Neural crest cell (in vitro differentiated cells): ENCODE measurements at places on chromosomes 12 and 14.

DNA sequence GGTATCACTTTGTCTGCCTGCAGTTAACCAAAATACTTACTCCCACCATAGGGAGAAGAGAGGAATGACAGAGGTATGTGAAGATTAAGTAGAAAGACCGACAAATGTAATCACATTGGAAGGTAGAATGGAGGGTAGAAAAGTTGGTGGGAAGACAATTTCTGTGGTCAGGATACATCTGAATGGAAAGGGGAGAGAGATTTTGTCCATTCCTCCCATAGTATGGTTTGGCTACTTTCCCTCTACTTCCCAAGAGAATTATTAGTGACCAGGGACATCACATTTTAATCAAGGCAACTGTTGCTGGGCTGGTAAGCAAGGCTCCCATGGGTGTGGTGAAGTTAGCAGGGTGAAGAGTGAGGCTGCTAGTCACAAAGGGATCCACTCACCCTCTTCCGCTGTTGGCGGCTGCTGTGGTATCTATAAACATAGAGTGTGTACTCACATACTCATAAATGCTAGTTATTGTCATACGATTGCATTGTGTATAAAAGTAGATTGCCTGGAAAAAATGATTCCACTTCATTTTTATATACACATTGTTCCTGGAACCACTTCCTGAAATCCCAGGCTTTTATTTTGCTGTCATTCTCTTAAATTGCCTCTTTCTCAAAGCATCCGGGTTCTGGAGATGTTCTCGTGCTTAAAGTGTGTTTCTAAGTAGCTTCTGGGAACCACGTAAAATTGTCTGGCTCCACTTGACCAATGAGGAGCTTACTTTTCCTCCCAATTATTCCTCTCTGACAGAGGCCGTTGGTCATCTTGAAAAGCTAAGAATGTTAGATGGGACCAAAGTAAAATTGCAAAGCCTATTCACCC is 413.1 kb downstream of the ZFP36L1 start:
- H3K4me1 ChIP-seq: peaks cover 74% of the 10 kb centered on the region
- H3K27ac ChIP-seq: no peak overlapping the region
- DNase-seq: no peak
- no peaks in the 10 kb centered on the region for H3K27me3 ChIP-seq
- H3K36me3 ChIP-seq: no peaks in the 10 kb centered on the region

DNA sequence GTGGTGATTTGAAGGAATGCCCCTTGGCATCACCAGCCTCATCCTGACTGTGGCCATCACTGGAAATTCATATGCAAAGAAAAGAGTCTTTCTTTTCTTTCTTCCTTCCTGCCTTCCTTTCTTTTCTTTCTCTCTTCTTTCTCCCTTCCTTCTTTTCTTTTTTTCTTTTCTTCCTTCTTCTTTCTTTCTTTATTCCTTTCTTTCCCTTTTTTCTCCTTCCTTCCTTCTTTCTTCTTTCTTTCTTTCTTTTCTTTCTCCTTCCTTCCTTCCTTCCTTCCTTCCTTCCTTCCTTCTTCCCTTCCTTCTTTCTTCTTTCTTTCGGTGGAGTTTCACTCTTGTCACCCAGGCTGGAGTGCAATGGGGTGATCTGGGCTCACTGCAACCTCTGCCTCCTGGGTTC is 58.0 kb upstream of the TMEM132D start:
- no peak for DNase-seq
- H3K27ac ChIP-seq: no peak overlapping the region
- peaks cover 30% of the 10 kb centered on the region for H3K27me3 ChIP-seq
- H3K36me3 ChIP-seq: no peaks in the 10 kb centered on the region

DNA sequence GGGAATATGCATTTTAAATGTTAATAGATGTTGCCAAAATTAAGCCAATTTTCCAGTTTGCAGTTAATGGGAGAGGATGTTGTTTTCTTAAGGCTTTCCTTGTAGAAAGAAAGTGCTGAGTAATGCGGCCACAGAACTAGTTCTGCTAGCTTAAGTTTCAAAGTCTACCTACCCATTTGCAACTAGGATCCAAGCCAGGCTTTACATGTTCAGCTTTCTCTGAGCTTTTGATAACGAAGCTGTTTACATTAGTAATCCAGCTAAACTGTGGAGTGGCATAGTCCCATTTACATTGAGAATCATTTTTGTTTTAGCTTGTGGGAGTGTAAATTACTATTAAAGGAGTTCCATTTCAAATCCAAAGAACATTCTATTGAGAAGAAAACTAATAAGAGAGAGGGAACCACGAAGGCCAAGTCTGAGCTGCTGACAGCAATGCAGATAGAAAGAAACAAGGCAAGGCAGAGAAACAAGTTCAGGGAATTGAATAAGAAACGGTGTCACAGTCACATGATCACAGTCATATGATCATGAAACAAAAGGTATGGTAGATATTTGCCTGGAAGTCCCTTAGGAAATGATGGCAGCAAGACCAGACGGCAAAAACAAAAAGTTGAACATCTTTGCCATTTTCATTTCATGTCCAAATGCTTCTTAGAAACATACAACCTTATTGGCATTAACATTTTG is 274.9 kb downstream of the PAWR start:
- no peak overlapping the region for H3K27ac ChIP-seq
- H3K4me3 ChIP-seq: no peak overlapping the region
- no peak for DNase-seq
- H3K36me3 ChIP-seq: no peaks in the 10 kb centered on the region

- H3K36me3 ChIP-seq: no peaks in the 10 kb centered on the region
- no peaks in the 10 kb centered on the region for H3K27me3 ChIP-seq
- no peak overlapping the region for H3K27ac ChIP-seq
- no peaks in the 10 kb centered on the region for H3K4me1 ChIP-seq
These were observed 9.0 kb upstream of the NOVA1 start for GRCh38 chr14:26606729-26607312.

- no peak for DNase-seq
- no peak overlapping the region for H3K4me3 ChIP-seq
- H3K27me3 ChIP-seq: peaks cover 9% of the 10 kb centered on the region
- no peaks in the 10 kb centered on the region for H3K4me1 ChIP-seq
- no peaks in the 10 kb centered on the region for H3K36me3 ChIP-seq
These were observed 131.6 kb downstream of the PPFIA2 start for GRCh38 chr12:81627336-81628189.

GRCh38 chr12:65500091-65500900 is 221.8 kb downstream of the MSRB3 start:
- no peaks in the 10 kb centered on the region for H3K36me3 ChIP-seq
- H3K27ac ChIP-seq: no peak overlapping the region
- H3K27me3 ChIP-seq: no peaks in the 10 kb centered on the region
- DNase-seq: no peak

DNA sequence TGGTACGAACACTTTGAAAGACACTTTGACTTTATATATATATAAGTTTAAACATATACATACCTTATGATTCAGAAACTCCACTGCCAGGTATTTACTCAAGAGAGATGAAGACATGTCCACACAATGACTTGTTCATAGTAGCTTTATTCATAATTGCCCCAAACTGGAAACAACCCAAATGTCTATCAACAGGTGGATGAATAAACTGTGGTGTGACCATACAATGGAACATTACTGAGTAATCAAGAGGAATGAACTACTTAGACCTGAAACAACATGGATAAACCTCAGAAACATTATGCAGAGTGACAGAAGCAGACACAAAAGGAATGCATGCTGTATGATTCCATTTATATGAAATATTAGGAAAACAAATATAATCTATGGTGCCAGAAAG is 71.1 kb downstream of the PPP1R36 start:
- H3K36me3 ChIP-seq: no peaks in the 10 kb centered on the region
- H3K4me3 ChIP-seq: no peak overlapping the region
- H3K4me1 ChIP-seq: peaks cover 9% of the 10 kb centered on the region
- DNase-seq: no peak
- H3K27me3 ChIP-seq: no peaks in the 10 kb centered on the region

GRCh38 chr14:60514741-60515491 is 6.0 kb downstream of the SIX6 start:
- peak overlapping the region; percentile 63 for H3K27ac ChIP-seq

DNA sequence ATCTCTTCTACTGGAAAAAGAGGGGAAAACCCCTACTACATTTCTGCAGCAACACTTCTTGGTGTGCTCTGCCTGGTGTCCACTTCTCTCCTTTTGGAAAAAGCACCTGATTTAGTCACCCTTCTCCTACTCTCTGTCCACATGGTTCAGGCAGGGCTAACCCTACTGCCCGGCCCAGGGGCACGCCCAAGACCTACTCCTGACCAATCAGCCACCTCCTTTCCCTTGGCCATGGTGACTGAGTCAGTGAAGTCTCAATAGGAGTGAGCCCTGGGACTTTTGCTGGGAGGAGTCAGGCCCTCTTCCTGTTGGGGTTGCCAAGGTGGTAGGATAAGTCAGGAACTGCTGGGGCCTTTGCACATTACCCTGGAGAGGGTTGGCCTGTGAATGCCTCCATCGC is 52.5 kb upstream of the MYL2 start:
- no peaks in the 10 kb centered on the region for H3K36me3 ChIP-seq
- peaks cover 11% of the 10 kb centered on the region for H3K4me1 ChIP-seq
- peaks cover 5% of the 10 kb centered on the region for H3K27me3 ChIP-seq
- no peak for DNase-seq

- H3K4me1 ChIP-seq: peaks cover 8% of the 10 kb centered on the region
- H3K36me3 ChIP-seq: no peaks in the 10 kb centered on the region
- H3K27me3 ChIP-seq: peaks cover 40% of the 10 kb centered on the region
- DNase-seq: no peak
- no peak overlapping the region for H3K4me3 ChIP-seq
These were observed 5.0 kb upstream of the FBRSL1 start for GRCh38 chr12:132484891-132485441.

DNA sequence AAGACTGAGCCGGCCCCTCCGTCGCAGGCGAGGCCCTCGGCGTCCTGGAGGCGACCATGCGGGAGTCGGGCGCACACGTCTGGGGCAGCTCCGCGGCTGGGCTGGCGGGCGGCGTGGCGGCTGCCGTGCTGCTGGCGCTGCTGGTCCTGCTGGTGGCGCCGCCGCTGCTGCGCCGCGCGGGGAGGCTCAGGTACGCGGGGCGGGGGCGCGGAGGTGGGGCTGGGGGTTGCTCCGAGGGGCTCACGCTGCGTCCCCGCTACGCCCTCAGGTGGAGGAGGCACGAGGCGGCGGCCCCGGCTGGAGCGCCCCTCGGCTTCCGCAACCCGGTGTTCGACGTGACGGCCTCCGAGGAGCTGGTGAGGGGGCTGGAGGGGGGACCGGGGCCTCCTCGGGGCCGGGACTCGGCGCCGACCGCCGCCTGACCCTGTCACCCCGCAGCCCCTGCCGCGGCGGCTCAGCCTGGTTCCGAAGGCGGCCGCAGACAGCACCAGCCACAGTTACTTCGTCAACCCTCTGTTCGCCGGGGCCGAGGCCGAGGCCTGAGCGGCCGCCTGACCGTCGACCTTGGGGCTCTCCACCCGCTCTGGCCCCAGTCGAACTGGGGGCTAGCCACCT is 7.8 kb downstream of the AMN start:
- H3K36me3 ChIP-seq: peaks cover 6% of the 10 kb centered on the region
- H3K4me1 ChIP-seq: peaks cover 6% of the 10 kb centered on the region
- DNase-seq: peak; percentile 20

DNA sequence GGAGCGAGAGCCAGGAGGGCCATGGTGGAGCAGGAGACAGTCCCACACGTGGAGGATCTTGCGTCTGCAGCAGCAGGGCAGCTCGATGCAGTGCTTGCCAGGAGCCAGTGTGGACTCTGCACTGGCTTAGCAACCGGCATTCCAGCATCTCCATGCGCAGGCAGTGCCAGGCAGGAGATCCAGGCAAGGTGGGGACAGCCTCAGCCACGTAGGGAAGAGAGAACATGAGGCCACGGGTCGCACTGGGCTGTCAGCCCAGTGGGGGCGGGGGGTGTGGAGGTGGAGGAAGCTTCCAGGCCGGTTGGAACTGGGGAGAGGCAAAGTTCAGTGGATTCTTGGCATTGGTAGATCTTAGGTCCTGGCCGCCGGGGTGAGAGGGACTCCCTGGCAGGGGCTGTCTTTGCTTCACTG is 121.0 kb upstream of the EVL start:
- no peak overlapping the region for H3K4me3 ChIP-seq
- H3K27ac ChIP-seq: no peak overlapping the region
- H3K4me1 ChIP-seq: peaks cover 14% of the 10 kb centered on the region
- H3K36me3 ChIP-seq: peaks cover 7% of the 10 kb centered on the region
- no peaks in the 10 kb centered on the region for H3K27me3 ChIP-seq
- no peak for DNase-seq

- H3K27ac ChIP-seq: no peak overlapping the region
- H3K4me1 ChIP-seq: peaks cover 12% of the 10 kb centered on the region
- H3K27me3 ChIP-seq: peaks cover 21% of the 10 kb centered on the region
- peak; percentile 72 for DNase-seq
- no peak overlapping the region for H3K4me3 ChIP-seq
- H3K36me3 ChIP-seq: no peaks in the 10 kb centered on the region
These were observed 3.0 kb downstream of the SDSL start for GRCh38 chr12:113424915-113425823.

DNA sequence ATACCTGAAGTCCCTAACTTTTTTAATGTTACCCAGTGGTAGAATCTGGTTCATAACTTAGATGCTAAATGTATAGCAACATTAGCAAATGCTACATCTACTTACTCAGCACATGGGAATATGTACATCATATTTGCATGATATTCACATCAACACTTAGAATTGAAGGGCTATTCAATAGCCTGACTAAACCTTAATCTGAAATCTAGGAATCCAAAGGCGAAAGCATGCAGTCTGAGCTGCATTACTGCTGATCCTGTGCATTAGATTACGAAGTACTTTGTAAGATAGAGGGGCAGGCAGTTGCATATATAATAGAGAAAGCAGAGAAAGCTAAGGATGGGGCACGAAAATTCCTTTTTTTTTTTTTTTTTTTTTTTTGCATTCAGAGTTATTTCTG is 40.4 kb downstream of the SLC38A4 start:
- H3K27me3 ChIP-seq: no peaks in the 10 kb centered on the region
- H3K27ac ChIP-seq: no peak overlapping the region
- no peaks in the 10 kb centered on the region for H3K36me3 ChIP-seq
- DNase-seq: no peak
- H3K4me3 ChIP-seq: no peak overlapping the region

DNA sequence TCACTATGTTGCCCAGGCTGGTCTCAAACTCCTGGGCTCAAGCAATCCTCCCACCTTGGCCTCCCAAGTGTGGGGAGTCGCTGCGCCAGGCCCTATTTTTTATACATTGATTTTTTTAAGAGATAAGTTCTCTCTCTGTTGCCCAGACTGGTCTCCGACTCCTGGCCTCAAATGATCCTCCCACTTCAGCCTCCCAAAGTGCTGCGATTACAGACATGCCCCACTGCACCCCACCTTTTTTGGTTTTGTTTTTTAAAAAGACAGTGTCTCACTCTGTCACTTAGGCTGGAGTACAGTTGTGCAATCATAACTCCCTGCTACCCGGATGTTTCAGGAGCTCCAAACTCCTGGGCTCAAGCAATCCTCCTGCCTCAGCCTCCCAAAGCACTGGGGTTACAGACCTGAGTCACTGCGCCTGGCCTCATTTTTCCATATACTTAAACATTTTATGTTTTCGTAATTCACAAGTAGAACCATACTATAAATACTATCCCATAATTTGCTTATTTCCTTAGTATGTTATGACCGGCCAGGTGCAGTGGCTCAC is 16.8 kb downstream of the HECTD1 start:
- H3K4me3 ChIP-seq: no peak overlapping the region
- H3K4me1 ChIP-seq: peaks cover 7% of the 10 kb centered on the region
- peaks cover 7% of the 10 kb centered on the region for H3K36me3 ChIP-seq
- no peak overlapping the region for H3K27ac ChIP-seq

- H3K4me3 ChIP-seq: no peak overlapping the region
- no peaks in the 10 kb centered on the region for H3K27me3 ChIP-seq
- DNase-seq: no peak
- peaks cover 15% of the 10 kb centered on the region for H3K4me1 ChIP-seq
- H3K36me3 ChIP-seq: peaks cover 15% of the 10 kb centered on the region
- H3K27ac ChIP-seq: no peak overlapping the region
These were observed 25.9 kb downstream of the SLC11A2 start for GRCh38 chr12:51000245-51000644.
